ENCODE measurements at places on chromosomes 5 and 9.

GRCh38 chr5:66886941-66887340 is 290.7 kb downstream of the MAST4 start:
- no peak for DNase-seq

GRCh38 chr9:16787724-16788123 is 82.7 kb downstream of the BNC2 start:
- DNase-seq: no peak

- DNase-seq: no peak
Measured at GRCh38 chr5:58551492-58551891, 31.4 kb upstream of the RAB3C start.

DNA sequence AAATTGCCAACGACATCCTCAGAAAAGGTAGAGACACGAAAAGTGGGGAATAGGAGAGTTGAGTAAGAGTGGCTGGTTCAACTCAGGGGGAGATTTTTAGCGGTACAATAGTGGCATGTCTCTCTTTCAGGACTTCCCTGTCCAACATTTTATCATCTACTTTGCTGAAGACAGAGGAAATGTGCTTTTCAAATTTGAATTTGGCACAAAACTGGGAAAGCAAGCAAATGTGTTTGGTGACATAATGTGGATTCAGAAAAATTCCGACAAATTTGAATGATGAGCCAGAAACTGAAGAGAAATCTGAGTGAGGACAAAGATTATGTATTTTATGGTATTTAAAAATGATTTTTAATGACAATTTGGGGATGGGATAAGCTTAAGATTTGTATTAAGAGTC is 33.6 kb upstream of the ZNF608 start:
- DNase-seq: no peak

GRCh38 chr5:3287516-3287915 is 308.1 kb upstream of the IRX1 start:
- DNase-seq: no peak

DNA sequence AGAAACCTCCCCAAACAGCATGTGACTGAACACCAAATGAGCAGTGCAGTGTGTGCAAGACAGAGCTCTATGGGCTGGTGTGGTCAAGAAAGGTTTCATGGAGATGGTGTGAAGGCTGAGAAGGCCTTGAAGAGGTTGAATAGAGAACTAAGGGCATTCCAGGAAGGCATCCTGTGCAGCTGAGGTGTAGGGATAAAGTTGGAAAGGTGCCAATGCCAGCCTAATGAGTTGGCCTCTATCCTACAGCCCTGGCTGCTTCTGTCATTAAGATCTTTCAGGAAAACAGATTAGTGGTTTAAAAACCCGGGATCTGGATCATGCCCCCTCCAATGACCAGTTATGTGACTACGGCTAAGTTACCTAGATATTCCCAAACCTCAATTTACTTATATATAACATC is 4.0 kb downstream of the HDAC3 start:
- DNase-seq: no peak

GRCh38 chr9:113879911-113880310 is 3.8 kb downstream of the ZNF618 start:
- DNase-seq: no peak

GRCh38 chr5:168765551-168766425 is 186.6 kb upstream of the PANK3 start:
- no peak for DNase-seq

- no peak for DNase-seq
Measured at GRCh38 chr5:40277161-40277906, 402.4 kb upstream of the PTGER4 start.

DNA sequence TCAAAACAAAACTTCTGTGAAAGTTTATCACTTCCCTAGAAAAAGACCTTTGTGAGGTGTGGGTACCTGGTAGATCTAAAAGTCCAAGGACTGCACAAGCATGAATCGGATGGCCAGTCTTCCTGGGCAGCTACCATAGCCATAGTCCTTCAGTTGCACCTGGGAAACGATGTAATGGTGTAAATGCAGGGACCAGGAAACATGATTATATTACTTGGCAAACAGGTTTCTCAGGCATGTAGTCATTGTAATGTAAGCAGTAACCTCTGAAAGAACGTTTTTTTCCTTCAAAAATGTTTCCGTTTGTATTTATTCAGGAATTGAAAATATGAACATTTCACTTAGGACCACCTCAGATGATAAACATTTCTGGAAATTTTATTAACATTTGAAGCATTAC is 433.4 kb downstream of the DTWD2 start:
- DNase-seq: no peak

- DNase-seq: no peak
Measured at GRCh38 chr5:168174376-168174775, 117.1 kb upstream of the WWC1 start.

- no peak for DNase-seq
Measured at GRCh38 chr5:168661593-168662485, 82.7 kb upstream of the PANK3 start.

DNA sequence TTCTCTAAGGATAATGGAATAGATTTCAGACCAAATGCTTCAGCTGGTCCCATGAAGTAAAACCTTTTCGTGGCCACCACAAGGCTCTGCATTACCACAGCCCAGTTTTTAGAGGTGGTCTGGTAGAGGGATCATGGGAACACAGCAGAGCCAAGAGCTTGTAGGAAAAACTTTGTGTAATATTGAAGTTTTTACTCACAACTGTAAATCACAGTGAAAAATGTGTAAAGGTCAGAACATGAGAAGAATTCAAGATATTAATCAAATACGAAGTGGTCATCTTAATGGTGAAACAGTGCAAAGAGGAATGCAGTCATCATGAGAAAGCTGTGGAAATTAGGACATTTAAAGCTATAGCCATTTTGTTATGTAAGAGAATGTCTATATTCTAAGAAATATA is 197.5 kb downstream of the NPR3 start:
- DNase-seq: no peak

DNA sequence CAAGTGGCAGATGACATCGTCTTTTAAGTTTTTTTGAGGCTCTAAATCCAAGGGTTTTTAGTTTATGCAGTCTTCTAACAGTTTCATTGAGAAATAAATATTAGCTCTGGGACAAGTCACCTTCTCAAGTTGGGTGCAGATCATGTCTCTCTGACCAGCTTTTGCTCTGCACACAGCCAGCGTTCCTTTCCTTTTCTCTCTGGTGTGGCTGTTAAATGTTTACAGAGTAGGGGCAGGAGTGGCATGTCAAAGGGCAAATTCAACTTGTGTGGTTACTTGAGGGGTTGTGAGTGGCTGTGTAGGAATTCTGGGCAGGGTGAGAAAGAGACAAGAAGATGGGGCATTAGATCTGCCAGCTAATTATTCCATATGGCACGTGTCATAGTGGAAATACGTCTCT is 187.5 kb upstream of the HMHB1 start:
- no peak for DNase-seq

DNA sequence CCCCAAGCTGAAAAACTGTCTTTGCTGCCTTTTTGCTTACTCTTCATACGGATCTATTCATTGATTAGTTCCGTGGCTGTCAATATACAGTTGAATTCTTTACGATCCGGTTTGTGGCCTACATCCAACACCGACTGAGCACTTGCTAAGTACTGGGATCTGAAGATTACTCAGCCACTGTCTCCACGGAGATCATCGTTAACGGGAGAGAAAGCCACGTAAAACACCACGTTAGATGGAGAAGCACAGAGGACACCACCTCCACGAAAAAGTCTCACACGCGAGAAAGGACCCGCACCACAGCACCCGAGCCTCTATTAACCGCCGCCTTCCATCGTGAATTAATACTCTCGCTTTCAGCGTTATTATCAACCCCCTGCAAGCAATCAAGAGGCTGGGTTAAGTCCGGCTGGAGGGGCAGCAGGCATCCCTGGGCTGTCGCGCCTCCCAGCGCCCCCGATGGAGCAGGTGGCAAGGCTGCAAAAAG is 650 bp downstream of the ELP1 start:
- DNase-seq: no peak

DNA sequence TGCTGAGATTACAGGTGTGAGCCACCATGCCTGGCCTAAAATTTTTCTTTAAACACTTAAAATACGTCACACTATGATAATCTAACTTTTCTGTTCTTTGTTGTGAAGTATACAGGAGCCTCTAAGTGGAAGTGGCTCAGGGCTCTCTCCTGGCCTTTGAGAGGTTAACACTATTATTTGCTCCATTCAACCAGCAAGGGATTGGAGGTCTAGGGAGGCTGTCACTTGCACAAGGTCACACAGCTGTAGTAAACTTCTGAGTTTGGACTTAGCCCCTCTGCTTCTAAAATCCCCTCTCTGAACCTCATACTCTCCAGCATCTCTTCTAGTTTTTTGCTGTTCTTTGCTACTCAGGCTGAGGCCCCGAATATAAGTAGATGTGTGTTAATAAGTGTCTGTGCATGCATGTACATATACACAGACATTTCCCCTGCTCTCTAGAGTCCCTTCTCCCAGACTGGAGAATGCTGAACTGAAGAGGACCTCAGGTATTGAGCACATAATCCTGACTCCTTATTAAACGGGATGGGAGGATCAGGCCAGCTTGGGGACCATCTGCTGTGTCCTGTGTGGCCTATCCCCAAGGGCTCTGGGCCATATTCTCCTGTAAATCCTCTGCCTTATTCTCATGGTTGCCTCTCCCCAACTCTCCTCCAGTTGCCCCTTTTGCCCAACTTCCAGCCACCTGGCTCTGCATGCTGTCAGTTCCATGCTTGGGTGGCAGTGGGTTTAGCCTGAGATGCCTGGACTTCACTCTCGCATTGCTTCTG is 87.0 kb upstream of the SPRY4 start:
- DNase-seq: no peak

- no peak for DNase-seq
Measured at GRCh38 chr9:71608021-71608420, 160.3 kb downstream of the CEMIP2 start.

DNA sequence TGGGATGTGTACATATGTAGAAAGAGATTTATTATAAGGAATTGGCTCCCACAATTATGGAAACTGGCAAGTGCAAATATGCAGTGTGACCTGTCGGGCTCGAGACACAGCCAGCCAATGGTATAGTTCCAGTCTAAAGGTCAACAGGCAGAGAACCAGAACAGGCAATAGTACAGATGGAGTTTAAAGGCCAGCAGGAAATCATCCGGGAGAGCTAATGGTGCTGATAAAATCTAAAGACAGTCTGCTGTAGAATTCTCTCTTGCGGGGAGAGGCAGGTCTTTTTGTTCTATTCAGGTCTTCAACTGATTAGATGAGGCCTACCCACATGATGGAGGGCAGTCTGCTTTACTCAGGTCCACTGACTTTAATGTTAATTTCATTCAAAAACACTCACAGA is 21.8 kb downstream of the ANKRD31 start:
- DNase-seq: no peak

- DNase-seq: no peak
Measured at GRCh38 chr9:114805670-114806525, at the start of gene TNFSF15. TNFSF15 (minus strand) TSS chr9:114806039; CDS start chr9:114806012, 27 bp downstream.

GRCh38 chr5:32390819-32391591 is 53.5 kb downstream of the ZFR start:
- peak; percentile 5 for DNase-seq

GRCh38 chr9:126708178-126708577 is 94.5 kb downstream of the LMX1B start:
- no peak for DNase-seq

GRCh38 chr5:91703128-91703527 is 320.0 kb upstream of the ARRDC3 start:
- DNase-seq: no peak

GRCh38 chr5:173660481-173661280 is 44.2 kb upstream of the BOD1 start:
- DNase-seq: no peak

DNA sequence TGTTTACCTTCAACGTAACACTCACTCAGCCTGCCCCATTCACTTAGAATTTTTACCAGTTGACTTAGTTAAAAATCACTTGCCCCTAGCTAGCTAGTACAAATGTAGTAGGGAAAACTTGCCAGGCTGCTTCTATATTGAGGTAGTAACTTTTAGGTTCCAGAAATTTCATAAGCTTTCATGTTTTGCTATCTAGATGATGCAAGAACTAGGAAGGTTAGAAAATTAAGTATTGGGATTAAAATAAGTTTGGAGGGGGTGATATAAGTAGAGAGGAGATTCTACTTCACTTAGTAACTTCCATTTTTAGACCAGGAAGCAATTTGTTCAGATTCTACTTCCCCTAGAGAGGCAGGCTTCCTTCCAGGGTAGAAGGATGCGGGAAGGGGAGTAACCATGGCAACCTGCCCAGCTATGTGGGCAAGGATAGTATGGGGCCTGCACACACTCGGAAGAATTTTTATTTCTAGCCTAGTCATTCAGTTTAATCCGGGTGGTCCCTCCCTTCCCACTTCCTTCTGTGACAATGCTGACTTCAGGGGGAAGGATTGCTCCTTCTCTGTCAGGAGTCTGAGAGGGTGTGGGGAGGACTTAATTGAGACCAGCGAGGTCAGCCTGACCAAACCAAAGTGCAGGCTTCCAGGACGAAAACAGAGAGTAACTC is 4.2 kb downstream of the DAB2 start:
- DNase-seq: no peak

GRCh38 chr9:107280543-107280942 is 2.5 kb upstream of the RAD23B start:
- no peak for DNase-seq

DNA sequence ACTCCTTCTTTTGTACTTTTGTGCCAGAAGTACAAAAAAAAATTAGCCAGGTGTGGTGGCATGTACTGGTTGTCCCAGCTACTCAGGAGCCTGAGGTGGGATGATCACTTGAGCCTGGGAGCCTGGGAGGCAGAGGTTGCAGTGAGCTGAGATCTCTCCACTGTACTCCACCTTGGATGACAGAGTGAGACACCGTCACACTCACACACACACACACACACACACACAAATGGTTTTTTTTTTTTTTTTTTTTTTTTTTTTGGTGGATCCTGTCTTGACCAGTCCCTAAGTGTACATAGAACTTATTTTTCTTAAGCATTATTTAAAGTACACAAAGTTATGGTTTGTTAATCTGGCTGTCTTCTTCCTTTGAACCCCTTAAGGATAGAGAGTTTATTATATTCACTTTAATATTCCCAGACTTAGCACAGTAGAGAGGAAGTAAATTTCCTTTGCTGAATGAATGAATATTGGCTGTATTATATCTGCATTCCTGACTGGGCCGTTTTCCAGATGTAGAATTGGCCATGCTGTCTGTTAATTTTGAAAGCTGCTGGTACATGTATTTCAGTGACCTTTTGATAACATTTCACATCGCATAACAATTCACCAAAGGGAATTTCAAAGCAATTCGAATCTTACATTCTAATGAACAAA is 429.0 kb upstream of the ZNF608 start:
- no peak for DNase-seq

- DNase-seq: no peak
Measured at GRCh38 chr5:135377751-135378680, 21.0 kb downstream of the MACROH2A1 start.

DNA sequence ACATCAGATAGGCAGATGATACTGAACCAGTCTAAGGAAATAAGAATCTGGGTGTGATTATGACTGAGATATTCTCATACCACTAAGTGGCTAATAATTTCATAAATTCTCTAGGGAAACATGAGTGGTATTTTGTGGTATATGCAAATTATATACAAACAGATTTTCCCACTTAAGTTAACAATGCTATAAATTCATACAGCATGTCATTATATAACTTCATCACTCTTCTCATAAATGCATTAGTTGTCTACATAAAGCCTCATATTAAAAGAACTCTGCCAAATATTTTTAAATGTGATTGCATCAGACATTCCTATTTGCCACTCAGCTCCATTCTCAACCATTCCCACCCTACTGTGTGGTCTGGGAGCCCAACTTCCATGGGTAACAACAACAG is 226.5 kb downstream of the TLE1 start:
- DNase-seq: no peak

Measured in HuH-7.5 (cell line).